HT-29 (cell line): ENCODE measurements at places on chromosomes 13 and 19. TPM values are rescaled to one million over a fixed set of nuclear protein-coding genes. Genes with fewer than 3 reads are reported as not detected.

DNA sequence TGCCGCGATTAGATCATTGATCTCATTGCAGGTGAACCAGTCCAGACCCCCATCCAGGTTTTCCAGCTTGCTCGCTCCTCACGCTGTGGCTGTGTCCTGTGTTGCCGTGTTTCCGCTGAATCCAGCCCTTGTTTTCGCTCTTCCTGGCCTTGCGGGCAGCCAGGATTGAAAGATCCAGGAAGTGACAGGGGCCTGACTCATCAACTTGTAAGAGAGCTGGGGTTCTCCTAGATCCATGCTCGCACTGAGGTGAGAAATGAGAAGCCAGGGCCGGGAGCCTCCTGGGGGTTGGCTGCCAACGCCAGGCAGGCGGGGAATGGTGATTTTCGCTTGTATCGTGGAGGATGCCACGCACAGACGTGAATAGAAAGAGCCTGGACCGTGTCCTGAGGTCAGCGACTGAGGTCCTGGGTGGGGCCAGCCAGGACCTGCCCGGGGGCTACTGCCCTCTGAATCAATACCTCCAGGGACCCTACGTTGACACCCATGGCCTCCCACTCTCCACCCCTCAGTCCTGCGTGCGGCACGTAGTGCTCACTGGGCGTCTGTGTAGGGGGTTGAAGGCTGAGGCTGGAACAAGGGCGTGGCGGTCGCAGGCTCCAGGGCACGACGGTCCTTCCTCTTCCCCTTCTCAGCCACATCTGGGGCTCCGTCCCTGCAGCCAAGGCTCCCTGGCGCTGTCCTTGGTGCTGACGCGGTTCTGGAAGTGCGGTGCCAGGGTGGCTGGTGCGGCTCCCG lies 7.3 kb upstream of the PTPRH start:
- peak; percentile 99 for DNase-seq

DNA sequence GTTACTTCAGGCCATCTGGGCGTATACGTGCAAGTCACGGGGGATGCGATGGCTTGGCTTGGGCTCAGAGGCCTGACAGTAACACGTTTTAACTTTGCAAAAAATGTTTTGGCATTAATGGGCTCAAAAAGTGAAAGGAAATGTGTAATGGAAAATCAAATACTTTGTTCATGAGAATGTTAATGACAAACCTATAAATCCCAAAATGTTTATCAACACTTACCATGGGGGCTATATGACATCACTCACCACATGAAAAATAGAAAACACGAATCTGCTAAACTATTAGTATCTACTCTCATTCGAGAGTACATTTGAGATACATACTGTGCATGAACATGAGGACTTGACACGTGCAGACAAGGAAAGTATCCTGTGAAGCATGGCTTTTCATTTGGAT lies 91.7 kb downstream of the FAM216B start:
- no peak for DNase-seq

GRCh38 chr13:91247768-91248167 lies 99.7 kb upstream of the MIR17HG start:
- DNase-seq, result peak; percentile 54

- DNase-seq, result no peak
These were observed 40.5 kb downstream of the FAM124A start for GRCh38 chr13:51262501-51263211.

GRCh38 chr13:60756306-60756705 lies 359.3 kb downstream of the TDRD3 start:
- no peak for DNase-seq

Gene CSNK1G2
- total RNA-seq, result 175 and 178 TPM in 2 replicates

GRCh38 chr13:95809429-95809828 lies 132.5 kb downstream of the DNAJC3 start:
- no peak for DNase-seq

Gene ZNF560
- not detected in 2 replicates for total RNA-seq

GRCh38 chr19:7789447-7789846 lies 26.4 kb downstream of the CLEC4M start:
- no peak for DNase-seq
